ENCODE measurements at places on chromosomes 5 and 9.

DNA sequence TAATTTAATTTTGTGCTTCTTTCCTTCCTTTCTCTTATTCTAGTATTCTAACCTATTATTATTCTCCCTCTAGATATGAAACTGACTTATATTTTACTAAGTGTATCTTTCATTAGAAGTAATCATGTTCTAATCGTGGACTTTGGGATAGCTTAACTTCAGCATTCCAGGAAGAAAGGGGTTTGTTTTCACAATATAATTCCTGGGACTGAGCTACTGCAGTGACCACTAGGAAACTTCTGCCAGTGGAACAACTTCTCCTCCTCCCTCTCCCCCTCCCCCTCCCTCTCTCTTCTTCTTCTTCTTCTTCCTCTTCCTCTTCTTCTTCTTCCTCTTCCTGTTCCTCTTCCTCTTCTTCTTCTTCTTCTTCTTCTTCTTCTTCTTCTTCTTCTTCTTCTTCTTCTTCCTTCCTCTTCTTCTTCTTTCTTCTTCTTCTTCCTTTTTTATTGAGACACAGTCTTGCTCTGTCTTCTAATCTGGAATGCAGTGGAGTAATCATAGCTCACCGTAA is 127.9 kb downstream of the NNT start:
- no peak for DNase-seq

- no peak for DNase-seq
These were observed 114.1 kb upstream of the ELL2 start for GRCh38 chr5:96075579-96076289.

DNA sequence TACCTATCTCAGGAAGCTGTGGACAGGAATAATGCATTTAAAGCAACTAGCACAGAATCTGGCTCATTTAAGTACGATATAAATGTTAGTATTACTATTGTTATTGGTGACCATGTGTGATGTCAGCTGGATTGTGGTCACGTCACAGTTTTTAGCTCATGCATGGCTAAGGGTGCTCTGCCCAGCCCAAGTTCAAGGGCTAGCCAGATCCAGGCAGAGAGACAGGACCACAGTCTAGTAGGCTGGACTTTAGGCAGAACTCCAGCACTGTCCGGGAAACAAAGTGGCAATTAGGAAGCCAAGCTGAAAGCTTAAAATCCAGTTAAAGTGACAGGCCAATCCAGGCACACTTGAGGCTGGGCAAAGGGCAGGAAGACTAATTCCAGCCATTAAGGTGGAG is 273.6 kb downstream of the ADAMTSL1 start:
- no peak for DNase-seq

GRCh38 chr9:121955649-121956048 is 137.5 kb downstream of the TTLL11 start:
- no peak for DNase-seq

DNA sequence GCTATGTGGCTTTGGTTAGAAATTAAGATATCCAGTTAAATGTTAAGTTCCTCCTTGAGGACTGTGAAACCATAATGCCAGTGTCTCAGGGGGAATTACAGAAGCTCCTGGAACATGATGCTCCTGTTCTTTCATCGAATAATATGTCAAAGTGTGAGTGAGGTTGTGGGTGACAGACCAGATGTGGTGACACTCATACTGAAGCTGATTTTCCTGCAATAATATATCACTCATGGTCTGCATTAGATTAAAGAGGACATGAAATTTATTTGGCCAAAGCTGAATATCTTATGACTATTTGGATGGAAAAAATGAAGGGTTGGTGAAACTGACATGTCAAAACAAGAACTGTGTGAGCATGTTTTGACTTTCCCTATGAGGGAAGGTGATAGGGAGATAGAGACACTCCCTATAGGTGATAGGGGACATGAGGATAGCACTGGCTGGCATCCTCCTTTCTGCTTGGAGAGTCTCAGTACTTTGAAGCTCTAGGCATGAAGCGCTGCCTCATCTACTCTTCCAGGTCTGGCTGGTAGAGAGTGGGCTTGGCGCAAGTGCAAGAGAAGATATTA is 173.5 kb downstream of the ARHGEF28 start:
- DNase-seq, result no peak

- no peak for DNase-seq
These were observed 16.1 kb downstream of the BASP1 start for GRCh38 chr5:17233488-17233887.

- no peak for DNase-seq
These were observed 10.6 kb upstream of the PRLR start for GRCh38 chr5:35240892-35241291.

- DNase-seq, result peak; percentile 78
These were observed at the start of gene NXNL2 for GRCh38 chr9:88534456-88535225. NXNL2 (plus strand) TSS chr9:88535178; CDS start chr9:88535435, 257 bp downstream.

- DNase-seq, result no peak
These were observed 163.0 kb upstream of the PUM3 start for GRCh38 chr9:3006851-3007250.

GRCh38 chr5:1751026-1751863 is 48.4 kb downstream of the MRPL36 start:
- no peak for DNase-seq

GRCh38 chr9:16652582-16652981 is 217.9 kb downstream of the BNC2 start:
- no peak for DNase-seq

- DNase-seq, result no peak
These were observed 39.8 kb downstream of the MAMDC2 start for GRCh38 chr9:70083429-70083828.

DNA sequence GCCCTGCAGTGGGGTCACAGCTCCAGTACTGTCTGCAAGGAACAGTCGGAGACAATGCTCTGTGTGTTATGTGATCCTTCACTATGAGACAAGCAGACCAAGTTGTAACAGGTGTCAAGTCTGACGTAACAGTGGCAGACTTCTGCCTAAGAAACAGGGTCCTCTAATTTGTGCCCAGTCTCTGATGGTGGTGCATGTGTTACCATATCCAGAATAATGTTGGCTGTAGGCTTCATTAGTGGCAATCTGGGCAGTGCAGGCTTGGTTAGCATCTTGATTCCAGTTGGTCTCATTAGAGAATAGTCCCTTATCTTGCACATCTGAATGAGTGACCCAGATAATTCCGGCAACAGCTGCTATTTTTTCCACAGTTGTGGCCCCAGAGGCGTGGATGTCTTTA is 33.8 kb downstream of the ZNF131 start:
- no peak for DNase-seq

DNA sequence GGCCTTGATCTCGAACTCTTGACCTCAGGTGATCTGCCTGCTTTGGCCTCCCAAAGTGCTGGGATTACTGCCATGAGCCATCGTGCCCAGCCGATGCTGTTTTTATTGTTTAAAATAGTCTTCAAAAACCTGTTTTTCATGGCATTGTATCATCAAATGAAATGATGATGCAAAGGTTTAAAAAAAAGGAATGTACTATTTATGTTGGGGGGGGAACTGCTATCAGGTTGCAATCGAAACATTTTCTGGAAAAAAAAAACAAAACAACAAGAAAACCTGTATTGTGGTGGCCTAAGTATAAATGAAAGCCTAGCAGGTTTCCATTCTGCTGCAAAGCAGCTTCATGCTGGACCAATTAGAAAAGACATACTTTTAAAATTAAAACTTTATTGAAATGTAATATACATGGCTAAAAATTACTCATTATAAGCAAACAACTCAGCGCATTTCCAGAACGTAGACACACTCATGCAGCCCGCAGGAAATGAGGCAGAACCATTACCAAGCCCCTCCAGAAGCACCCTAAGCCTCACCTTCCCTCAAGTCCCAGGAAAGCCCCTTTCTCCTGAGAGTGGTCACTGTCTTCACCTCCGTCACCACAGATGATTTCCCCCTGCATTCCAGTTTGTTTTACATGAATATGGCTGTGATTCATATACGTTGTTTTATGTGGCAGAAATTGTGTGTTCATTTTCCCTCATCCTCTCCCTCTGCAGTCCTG is 19.0 kb downstream of the GPR107 start:
- DNase-seq, result peak; percentile 15

DNA sequence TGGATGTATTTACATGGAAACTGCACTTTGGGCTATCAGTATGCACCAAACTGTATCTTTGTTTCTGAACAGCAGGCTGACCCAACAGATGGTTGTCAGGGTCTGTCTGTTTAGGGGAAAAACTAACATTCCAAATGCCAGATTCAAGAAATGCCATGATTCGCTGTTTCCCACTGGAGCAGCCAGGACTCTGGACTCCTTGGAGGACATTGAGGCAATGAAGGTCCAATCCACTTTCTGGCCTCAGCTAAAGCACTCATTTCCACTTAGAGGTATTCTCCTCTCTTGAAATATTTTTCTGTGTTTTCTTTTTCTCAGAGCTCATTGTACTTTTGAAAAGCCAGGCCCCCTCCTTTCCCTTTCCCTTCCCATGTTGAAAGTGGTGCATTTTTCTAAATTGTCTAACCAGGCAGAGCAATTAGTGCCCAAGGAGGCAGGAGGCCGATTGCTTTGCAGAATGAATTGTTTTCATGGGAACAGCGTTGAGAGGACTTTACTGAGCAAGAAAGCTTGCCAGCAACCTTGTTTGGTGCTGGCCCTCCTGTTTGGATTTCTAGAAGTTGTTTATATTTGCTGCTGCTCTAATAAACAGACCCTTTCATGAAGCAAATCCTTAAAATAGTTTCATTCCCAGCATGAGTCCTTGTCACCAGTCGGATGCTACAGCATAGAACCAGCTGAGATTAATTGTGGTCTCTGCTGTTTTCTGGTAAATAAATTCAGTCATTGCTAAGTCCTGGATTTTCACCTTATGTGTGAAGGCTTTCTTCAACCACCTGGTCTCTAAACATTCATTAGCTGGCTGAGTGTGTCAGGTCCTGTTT is 132.8 kb upstream of the TAF11L2 start:
- no peak for DNase-seq

GRCh38 chr5:110625376-110625999 is 101.0 kb downstream of the TMEM232 start:
- DNase-seq, result peak; percentile 29

- DNase-seq, result no peak
These were observed 8.6 kb downstream of the ITK start for GRCh38 chr5:157189223-157189622.

- DNase-seq, result no peak
These were observed at the start of gene PRSS3 for GRCh38 chr9:33795281-33795680. PRSS3 (plus strand) TSS chr9:33795561; CDS start chr9:33795574, 13 bp downstream.

DNA sequence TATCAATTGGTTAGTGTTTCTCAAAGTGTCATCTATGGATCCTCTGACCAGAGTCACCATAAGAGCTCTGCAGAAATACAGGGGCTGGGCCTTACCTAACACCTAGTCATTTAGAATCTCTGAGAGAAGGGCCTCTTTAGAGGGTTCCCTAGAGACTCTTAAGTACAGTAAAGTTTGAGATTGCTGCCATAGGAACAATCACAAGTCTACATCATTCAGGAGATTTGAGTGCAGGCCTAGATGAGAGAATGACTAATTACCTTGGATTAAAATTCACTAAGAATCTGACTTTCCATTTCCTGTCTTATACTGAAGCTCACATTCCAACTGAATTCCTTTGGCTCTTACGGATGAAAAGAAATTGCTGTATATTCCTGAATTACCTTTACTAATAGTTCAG is 182.1 kb upstream of the PTGER4 start:
- peak; percentile 6 for DNase-seq

DNA sequence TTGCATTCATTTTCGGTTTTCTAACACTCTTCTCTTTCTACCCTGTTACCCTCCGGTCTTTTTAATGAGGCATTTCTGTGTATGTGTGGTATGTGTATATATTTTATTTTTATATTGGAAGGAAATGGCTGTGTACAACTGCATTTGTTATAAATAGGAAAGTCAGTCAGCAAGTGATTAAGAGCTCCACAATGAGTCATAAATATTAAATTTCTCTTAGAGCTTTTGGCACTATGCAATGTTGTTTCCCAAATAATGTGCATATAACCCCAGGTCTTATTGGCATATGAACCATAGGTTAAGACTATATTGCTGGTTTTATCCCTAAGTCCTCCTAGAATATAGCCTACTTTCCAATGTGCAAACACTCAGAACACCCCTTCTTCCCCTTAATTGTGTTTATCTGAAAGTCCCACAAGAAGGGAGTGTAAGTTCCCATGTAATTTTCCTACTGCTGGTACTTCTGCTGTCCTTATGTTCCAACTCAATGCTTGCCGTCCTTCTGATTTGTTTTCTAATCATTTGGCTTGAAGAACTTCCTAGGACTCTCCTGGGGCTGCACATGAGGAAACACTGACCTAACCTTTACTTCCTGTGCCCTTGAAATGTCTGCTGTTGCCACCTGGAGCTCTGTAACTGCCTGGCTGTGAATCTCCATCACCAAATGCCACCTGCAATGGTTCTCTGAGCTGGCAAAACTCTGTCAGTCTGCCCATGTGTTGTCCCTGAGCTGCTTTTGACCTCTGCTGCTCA is 65.5 kb upstream of the PCSK5 start:
- no peak for DNase-seq

DNA sequence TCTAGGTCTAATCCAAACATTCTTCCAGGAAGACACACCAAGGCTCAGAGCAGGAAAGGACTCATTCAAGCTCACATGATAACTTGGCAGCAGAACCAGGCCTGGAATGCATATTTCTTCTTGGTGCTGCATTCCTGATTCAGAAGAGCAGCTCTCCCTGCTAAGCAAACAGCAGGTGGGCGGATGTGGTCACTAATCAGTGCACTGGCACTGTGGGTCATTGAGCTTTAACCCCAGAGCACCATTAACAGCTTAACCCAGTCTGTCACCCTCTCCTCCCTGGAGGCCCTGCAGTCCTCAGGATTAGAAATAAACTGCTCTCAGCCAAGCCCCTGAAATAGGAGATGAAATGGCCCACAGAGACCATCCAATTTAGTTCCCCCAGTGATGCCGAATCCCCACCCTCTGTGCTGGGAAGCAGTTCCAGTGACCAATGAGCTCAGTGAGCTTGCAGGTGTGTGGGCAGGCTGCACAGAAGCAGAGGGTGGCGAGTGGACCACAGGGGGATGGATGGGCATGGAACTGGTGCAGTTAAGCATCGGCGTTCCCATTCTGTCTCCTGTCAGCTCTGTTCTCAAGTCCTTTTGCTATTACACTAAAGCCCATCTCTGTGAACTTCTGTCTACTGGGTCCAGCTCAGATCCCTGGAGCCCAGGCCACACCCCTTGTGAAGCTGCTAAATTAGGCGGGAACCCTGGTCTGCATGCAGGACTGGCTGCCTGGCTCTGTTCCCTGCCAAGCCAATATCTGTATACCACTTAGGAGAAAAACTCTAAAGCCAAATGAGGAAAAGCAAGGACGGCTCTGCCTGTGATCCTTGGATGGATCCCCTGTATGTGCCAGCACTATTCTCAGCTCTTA is 16.6 kb upstream of the MEGF9 start:
- no peak for DNase-seq

- DNase-seq, result no peak
These were observed 67.8 kb downstream of the NIPSNAP3B start for GRCh38 chr9:104831681-104832080.

Data from fibroblast of skin of left quadriceps (primary cell).